ENCODE measurements at places on chromosomes 11 and 22.

- no peak for DNase-seq
Observed at GRCh38 chr11:104451197-104451893, 287.4 kb upstream of the PDGFD start.

DNA sequence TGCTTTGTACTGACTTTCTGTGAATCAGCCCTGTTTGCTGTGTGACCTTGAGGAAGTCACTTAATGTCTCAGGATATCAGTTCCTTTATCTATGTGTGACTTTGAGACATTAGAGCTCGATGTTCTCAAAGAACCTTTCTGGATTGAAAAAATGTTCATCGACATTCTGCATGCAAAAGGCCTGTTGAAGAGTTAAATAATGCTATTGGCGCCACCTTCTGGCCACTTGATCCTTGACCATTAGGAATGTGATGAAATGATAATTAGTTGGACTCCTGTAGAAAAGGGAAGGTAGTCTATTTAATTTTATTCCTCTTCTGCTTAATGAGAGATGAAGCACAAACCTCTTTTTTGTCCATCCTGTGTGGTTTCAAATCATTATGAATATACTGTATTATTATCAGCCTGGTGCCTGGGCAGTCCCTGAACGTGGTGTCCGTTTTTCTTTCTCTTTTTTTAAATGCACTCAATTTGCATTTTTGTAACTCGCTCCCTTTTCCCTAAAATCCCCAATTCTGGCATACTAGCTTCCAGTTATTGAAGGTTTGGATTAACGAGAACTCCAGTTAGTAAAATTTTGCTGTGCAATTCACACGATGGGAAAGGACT is 20.7 kb downstream of the ELF5 start:
- DNase-seq = peak; percentile 45

DNA sequence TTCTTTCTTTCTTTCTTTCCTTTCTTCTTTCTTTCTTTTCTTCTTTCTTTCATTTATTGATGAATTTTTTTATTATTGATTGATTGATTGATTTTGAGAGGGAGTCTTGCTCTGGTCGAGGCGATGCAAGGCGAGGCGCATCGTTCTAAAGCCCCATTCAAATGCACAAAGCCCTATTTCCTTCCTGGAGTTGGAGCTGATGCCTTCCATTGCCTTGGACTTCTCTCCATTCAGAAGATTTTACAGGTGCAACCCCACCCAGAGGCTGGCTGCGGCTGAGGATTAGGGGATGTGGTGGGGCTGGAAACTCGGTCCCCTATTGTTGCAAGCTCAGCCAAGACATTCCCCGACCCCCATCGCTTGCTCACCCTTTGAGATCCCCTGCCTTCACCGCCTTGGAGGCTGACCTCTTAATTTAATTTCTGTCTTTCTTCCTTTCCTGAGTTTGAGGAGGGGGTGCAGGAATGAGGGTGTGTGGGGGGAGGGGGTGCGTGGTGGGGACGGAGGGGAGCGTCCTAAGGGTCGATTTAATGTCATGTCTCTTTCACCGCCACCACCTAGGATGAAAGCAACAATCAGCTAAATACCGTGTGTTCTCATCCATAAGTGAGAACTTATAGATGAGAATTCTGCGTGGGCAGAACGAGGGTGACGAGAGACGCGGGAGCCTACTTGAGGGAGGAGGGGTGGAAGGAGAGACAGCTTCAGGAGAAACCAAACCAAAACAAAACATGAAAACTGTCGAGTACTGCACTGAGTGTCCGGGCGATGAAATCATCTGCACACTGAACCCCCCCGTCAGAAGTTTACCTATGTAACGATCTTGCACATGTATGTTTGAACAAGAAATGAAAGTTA is 3913.9 kb upstream of the OR11H1 start:
- DNase-seq = no peak

- DNase-seq = no peak
Observed at GRCh38 chr22:34639911-34640310, 426.0 kb upstream of the ISX start.

DNA sequence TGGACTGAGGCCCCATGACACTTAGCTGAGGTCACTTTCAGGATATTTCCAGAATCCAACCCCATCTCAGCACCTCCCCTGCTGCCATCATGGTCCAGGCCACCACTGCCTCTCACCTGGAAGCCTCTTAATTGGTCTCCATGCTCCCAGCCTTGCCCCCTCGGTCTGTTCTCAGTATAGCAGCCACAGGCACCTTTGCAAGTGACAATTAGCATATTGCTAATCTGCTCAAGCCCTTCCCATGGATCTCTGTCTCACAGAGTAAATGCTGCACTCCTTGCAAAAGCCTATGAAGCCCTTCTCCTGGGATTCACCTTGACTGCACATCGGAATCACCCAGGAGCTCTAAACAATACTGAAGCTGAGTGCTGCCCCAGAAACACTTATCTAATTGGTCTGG is 93.5 kb upstream of the CSNK2A3 start:
- no peak for DNase-seq

- no peak for DNase-seq
Observed at GRCh38 chr11:131136486-131136885, 220.2 kb upstream of the SNX19 start.

GRCh38 chr11:15863411-15863810 is 492.9 kb downstream of the SOX6 start:
- DNase-seq = no peak

DNA sequence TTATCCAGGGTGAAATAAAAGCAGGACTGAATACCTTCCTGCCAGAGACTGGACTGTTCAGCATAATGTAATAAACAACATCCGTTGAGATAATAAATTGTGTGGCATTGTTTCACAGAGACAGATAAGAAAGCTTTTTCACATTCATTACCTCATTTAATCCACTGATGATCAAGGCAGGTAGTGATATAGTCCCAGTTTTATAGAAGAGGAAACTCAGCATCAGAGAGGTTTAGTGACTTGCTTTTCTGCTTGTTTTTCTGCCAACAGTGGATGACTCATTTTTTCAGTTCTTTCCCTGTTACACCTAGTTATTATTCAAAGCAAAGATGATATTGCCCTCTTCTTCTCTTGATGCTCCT is 4.0 kb downstream of the MYO18B start:
- no peak for DNase-seq

GRCh38 chr11:64724863-64725532 is 2.0 kb upstream of the NRXN2 start:
- DNase-seq = peak; percentile 66

- DNase-seq = no peak
Observed at GRCh38 chr11:33967451-33967850, 75.6 kb upstream of the LMO2 start.

- no peak for DNase-seq
Observed at GRCh38 chr11:74647404-74647803, 55.0 kb downstream of the POLD3 start.

GRCh38 chr11:1208394-1209261 is 14.2 kb upstream of the MUC5B start:
- DNase-seq = no peak

- DNase-seq = no peak
Observed at GRCh38 chr11:110329445-110329844, 33.0 kb upstream of the RDX start.

- DNase-seq = no peak
Observed at GRCh38 chr11:111925953-111926352, 7.2 kb downstream of the C11orf52 start.

DNA sequence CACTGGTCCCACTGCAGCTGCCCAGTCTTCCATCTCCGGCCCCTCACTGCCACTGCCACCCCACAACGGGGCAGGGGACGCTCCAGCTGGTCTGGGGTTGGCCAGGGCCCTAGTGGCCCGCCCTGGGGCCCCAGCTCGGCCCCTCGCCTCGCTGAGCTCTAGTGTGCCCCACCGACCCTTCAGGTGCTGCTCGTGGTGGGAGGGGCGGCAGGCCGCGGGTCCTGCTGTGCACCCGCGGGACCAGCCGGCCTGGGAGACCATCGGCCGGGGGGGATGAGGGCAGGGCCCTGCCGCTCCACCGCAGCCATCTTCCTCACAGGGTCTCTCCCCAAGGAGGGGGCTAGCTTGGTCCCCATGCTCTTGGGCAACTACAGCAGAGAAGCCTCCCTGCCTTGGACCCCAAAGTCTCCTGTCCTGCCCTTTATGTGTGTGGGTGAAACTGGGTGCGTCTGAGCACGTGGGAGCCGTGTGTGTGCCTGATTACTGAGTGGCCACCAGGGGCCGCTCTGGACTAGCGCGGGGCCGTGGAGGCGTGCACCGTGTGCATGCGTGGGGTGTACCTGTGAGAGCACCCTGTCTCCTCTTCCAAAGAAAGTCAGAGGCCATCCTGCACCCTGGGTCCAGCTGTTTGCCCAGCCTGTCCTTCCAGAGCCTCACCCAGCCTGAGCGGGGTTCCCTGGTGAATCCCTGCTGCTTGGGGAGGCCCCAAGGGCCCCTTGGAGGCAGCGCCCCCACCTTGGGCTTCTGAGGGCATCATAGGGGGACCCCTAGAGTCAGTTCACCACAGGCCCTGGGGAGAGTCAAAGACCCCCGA is 6.0 kb upstream of the ACR start:
- peak; percentile 90 for DNase-seq

DNA sequence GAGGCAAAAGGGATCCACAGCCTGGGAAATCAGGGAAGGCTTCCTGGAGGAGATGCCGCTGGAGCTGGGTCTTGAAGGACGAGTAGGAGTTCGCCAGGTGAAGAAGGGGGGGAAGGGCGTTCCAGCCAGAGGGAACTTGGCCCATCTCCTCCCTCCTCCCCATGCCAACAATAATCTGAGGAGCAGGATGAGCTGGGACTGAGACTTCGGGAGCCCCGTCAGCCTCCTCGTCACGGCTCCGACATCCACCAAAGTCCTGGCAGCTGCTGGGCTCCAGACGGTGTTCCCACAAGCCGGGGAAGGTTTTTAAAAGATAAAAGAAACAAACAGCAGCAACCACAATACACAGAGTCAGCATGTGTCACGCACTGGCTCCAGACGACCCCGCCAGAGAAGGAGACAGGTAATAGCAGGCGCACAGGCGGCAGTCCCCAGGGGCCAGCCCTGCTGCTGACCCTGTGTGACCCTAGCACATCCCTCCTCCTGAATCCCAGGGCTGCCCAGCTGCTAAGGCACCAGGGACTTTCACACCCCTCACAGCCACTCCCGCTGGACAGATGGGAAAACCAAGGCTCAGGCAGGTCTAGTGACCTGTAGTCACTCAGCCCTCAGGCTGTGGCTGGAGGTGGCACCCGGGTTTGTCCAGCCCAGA is 37.3 kb downstream of the NUP50 start:
- no peak for DNase-seq

- no peak for DNase-seq
Observed at GRCh38 chr11:94740083-94741021, 27.8 kb upstream of the AMOTL1 start.

- DNase-seq = no peak
Observed at GRCh38 chr11:120839846-120840402, 184.0 kb upstream of the TBCEL start.

GRCh38 chr11:106242718-106243415 is 165.4 kb downstream of the AASDHPPT start:
- DNase-seq = no peak

DNA sequence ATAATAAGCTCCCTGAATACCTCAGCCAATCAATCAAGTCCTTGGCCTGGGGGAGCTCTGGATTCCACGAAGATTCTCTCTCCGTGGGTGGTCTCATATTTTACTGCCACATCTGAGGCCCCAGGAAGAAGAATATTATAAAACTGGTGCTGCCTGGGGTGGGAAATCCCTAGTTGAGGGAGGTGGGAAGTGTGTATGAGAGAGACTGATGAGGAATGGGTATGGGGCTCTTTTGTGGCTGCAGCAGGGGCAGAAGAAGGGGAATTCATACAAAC is 71.5 kb downstream of the SYN3 start:
- no peak for DNase-seq

GRCh38 chr11:6437993-6438392 is 2.8 kb downstream of the HPX start:
- no peak for DNase-seq

DNA sequence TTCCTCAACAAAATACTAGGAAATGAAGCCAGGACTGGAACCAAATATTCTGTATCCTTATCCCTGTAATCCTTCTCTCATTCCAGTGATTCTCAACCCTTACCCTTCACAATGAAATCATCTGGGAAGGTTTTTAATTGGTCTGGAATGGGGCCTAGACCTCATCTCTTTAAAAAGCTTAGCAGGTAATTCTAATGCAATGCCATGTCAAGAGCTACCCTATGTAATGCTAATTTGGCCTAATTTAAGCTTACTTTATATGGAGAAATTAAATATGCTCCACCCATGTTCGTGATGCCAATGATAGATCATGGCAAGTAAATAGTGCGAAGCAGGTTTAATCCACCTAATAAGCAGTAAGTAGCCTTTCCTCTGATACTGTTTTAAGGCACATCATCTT is 101.7 kb downstream of the SGSM3 start:
- DNase-seq = no peak

DNA sequence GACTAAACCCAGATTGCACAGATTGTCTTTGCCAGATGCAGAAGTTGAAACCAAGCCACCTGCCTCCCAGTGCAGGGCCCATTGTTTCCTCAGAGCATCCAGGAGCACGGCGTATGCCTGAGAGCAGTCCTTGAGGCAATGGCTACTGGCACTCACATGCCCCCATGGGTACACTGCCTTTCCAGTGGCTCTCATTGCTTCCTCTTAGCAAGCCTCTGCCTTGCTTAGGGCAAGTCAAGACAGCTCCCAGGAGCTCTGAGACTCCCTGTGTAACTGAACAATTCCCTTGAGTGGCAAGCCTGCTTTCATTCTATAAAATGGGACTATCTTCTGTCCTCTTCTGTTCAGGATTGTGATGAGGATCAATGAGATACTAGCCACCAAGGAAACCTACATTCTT is 4.1 kb downstream of the SYTL2 start:
- DNase-seq = no peak

GRCh38 chr11:63945477-63946163 is 6.8 kb downstream of the NAA40 start:
- peak; percentile 78 for DNase-seq

GRCh38 chr22:49525801-49526535 is 301.7 kb downstream of the BRD1 start:
- no peak for DNase-seq

DNA sequence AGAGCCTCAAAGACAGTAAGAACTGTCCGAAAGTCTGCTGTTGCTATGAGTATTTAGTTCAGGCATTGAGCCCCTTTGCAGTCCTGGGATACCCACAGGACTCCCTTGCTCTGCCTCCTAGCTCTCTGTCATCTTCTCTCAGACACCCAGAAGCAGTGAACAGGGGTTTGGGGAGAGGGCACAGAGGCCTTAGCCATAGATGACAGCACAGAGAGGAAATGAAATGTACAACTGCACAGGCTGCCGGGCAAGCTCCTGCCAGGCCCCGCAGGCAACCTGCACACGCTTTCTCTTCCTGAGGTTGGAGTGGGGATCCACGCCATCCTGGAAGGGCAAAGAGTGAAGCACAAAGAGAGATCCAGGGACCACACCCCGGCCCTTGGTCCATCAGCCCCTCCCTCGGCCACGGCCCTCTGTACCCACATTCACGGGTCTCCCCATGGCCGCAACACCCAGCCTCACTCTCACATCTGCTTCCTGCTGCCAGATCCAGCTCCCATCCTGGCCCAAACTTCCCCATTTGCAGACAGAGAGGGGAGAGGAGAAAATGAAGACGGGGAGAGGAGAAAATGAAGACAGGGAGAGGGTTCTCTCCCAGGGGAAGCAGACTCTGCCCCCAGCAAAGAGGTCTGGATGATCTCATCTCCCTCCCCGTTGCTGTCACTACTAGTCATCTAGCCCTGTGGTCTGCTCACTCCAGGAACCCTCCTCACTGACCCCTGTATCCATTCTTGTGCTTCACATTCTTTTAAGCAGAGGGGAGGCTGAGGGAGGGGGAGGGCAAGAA is 40.7 kb downstream of the CD6 start:
- no peak for DNase-seq

GRCh38 chr11:66082946-66083698 is 13.1 kb downstream of the PACS1 start:
- DNase-seq = peak; percentile 70

Measured in HuH-7.5 (cell line).